ENCODE measurements at places on chromosomes 7 and 10.

GRCh38 chr10:120713573-120714205 is 137.5 kb upstream of the WDR11 start:
- DNase-seq: no peak

- no peak for DNase-seq
Measured at GRCh38 chr7:108097703-108098102, 32.5 kb downstream of the LAMB4 start.

GRCh38 chr10:49109669-49110340 is 5.5 kb downstream of the VSTM4 start:
- no peak for DNase-seq

- no peak for DNase-seq
Measured at GRCh38 chr10:74104480-74104879, 46.1 kb downstream of the AP3M1 start.

GRCh38 chr7:92732316-92733036 is 103.9 kb downstream of the CDK6 start:
- DNase-seq: no peak

- DNase-seq: no peak
Measured at GRCh38 chr7:96244244-96244991, 77.5 kb downstream of the SLC25A13 start.

All from Caki2 (cell line).